Fibroblast of skin of right biceps (primary cell): ENCODE measurements at places on chromosomes 4 and X.

- no peak for DNase-seq
Measured at GRCh38 chr4:83360018-83360417, 25.4 kb upstream of the HPSE start.

DNA sequence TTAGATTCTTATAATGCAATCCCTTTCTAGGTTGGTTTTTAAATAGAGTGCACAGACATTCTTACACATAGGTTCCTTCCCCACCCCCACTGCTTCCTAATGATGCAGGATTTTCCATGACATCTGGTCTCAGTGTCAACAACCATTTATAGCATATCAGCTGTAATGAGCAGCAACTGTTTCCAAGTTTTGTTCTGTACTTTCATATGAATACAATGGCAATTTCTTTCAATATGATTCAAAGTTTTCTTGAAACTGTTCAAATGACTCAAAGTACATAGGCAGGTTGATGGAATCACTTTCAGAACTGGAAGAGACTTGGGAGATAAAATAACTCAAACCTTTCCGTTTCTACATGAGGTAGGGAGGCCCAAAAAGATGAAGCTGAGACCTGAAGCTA, 220.7 kb downstream of the CAMK2D start:
- peak; percentile 52 for DNase-seq

- DNase-seq: peak; percentile 8
Measured at GRCh38 chr4:85078016-85078415, 111.5 kb upstream of the WDFY3 start.

DNA sequence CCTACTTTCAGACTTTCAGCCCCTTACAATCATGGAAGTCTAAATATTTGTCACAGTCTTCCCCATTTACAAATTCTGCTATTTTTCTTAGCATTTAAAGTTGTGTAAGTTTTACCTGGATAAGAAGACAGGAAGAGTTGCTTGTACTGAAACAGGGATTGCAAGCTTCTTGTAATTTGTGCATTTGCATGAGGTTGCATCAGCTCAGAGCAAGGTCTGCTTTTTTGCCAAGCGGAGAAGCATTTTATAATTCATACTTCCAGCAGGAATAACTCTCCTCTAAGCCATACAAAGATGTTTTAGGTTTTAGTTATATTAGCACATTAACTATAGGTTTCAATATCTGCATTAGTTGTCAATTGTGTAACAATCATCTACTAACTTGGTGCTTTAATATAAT, 922.0 kb upstream of the PABPC4L start:
- DNase-seq: peak; percentile 30

GRCh38 chr4:156792462-156793085, 179.0 kb downstream of the PDGFC start:
- no peak for DNase-seq

DNA sequence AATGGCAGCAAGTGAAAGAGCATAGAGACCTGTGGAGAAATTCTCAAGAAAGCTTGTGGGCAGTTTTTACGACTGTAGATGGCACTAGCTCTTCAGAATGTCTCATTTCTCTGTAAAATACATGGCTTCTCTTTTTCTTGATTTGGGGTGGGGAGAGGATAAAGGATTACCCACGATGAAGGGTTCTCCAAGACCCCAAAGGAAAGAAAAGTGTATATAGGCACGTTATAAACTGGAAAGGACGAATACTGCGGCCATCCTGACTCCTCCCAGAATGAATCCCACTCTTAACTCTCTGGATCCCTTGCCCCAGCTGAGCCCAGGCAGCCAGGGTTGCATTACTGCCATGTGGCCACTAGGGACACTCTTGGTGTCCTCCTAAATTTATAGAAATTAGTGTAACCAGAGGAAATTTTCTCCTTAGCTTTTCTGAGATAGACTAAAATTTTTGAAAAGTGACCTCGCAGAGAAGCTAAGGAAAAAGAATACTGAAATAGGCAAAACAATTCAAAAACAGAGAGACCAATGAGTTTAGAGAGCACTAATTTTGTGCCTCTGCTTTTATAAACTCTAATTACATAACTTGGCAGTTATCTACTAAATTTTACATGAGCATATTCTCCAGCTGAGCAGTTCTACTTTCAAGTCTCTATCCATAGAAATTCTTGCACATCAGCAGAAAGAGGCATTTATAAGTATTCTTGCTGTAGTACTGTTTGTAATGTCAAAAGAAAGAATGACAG, 37.8 kb upstream of the PCDH19 start:
- peak; percentile 2 for DNase-seq

GRCh38 chrX:15758140-15758539, 20.1 kb downstream of the CA5B start:
- DNase-seq: no peak

- DNase-seq: peak; percentile 16
Measured at GRCh38 chr4:147899512-147899911, 167.6 kb downstream of the ARHGAP10 start.
